ENCODE measurements at places on chromosomes 12 and 14.

- no peak for DNase-seq
Observed at GRCh38 chr12:59069516-59069915, 149.2 kb upstream of the LRIG3 start.

DNA sequence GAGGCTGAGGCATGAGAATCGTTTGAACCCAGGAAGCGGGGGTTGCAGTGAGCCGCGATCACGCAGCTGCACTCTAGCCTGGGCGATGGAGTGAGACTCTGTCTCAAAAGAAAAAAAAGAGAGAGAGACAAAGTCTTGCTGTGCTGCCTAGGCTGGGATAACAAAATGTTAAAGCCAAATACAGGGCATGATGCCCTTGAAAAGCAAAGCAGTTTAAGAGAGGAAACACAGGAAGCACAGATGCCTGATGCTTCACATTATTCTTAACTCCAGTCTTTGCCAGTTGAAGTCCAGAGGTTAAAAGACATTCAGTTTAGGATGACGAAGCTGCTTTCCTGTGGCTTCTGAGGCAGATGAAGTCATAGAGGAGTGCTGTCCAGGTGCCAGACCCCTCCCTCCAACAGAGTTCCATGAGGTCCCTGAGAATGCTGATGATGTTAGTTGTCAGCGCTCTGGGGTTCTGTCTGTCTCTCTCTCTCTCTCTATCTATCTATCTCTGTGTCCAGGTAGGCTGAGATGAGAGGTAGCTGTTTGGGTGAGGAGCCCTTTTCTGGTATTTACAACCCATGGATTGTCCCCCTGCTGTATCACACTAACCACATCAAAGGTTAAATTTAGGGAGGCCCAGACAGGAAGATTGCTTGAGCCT, 4.9 kb upstream of the MRPL52 start:
- DNase-seq = no peak

GRCh38 chr12:55694651-55695050, 13.1 kb downstream of the ITGA7 start:
- DNase-seq = no peak

- DNase-seq = no peak
Observed at GRCh38 chr12:25764409-25764808, 194.1 kb upstream of the RASSF8 start.

DNA sequence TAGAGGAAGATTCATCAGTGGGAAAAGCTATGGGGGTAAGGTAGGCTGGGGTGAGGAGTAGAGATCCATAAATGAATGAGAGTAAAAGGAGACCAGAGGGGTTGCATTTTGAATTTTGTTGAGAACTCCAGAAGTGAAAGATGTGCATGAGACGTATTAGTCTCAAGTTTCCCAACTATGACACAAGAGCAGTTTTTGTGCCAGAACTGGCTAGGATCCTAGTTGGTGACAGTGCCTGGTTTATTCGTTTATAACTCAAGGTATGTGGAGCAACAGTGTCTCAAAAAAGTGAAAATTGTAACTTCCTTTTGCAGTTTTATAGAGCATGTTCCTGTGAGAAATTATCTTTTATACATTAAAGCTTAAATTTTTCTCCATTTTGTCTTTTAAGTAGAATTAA, 377.0 kb downstream of the NPAS3 start:
- no peak for DNase-seq
